Stimulated activated CD4-positive, alpha-beta T cell treated with anti-CD3 and anti-CD28 coated beads, Interleukin-15, amount 100 ng/mL, for 1 hour (primary cell): ENCODE measurements at places on chromosomes 4 and X.

- DNase-seq: no peak
These were observed 50.2 kb downstream of the ZNF827 start for GRCh38 chr4:145888393-145888792.

GRCh38 chr4:20297783-20298182, 46.1 kb downstream of the SLIT2 start:
- DNase-seq: no peak

DNA sequence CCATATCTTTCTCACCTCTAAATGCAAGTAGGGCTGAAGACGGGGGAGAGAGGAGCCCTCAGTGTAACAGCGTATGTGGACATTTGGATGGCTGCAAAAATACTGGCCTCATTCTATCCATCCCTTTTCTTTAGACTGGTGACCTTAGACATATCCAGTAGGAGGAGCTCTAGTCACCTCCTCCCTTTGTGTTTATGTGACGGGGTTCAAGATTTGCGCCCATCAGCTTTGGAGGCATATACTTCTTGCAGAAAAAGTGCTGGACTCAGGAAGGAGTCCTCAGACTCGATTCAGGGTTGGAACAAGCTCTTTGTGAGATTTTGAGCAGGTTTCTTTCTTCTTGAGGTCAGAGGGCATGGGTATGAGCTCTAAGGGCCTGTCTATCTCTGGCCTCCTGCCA, 86.2 kb downstream of the MAMLD1 start:
- no peak for DNase-seq

GRCh38 chrX:68249401-68249831, 183.9 kb downstream of the OPHN1 start:
- DNase-seq: no peak

DNA sequence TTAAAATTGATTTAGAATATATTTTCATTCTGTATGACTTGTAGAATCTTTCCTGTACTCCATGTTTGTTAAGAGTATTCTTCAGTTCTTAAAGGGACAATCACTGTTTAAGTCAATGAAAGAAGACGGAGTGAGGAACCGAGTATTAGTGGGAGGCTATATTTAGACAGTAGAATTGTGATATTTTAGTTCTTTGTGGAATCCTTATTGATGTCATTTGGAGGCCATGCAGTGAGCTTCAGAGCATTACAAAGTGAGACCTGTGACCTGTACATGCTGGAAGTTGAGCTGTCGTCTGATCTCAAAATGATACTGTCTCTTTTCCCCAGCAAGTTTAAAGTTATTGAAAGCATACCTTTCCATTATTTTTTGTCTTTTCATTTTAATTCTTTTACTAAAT, 394.7 kb downstream of the GALNTL6 start:
- DNase-seq: no peak

DNA sequence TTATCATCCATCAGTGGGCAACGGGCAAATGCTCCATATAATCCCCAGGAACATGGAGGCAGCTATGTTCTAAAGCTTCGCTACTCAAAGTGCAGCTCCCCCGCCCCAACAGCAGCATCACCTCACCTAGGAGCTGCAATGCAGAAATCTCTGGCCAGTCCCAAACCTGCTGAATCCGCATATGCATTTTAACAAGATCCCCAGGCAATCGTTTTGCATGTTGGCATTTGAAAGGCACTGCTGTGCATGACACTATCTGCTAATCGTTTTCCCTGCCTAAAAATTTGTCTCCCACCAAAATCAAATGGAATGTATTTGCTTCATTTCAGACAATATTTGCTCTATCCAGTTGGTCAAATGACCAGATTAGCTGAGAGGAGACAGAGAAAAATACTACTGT, 15.2 kb downstream of the ADGRG2 start:
- no peak for DNase-seq

DNA sequence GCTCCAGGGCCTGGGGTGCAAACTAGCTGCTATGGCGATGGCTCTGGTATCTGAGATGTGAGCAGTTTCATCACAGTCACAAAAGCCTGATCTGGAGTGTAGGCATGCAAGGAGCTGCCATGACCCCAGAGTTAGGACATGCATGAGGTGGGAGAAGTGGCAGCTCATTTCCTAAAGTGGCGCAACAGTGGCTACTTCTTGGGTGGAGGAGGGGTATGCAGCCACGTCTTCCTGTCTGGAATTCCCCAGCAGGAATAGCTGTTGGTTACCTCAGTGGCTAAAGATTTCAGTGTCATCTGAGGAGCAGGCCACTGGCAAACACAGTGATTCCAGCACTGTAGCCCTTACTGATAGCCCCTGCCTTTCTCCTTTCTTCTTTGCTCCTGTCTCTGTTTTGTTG, 1382.5 kb downstream of the C4orf33 start:
- no peak for DNase-seq

DNA sequence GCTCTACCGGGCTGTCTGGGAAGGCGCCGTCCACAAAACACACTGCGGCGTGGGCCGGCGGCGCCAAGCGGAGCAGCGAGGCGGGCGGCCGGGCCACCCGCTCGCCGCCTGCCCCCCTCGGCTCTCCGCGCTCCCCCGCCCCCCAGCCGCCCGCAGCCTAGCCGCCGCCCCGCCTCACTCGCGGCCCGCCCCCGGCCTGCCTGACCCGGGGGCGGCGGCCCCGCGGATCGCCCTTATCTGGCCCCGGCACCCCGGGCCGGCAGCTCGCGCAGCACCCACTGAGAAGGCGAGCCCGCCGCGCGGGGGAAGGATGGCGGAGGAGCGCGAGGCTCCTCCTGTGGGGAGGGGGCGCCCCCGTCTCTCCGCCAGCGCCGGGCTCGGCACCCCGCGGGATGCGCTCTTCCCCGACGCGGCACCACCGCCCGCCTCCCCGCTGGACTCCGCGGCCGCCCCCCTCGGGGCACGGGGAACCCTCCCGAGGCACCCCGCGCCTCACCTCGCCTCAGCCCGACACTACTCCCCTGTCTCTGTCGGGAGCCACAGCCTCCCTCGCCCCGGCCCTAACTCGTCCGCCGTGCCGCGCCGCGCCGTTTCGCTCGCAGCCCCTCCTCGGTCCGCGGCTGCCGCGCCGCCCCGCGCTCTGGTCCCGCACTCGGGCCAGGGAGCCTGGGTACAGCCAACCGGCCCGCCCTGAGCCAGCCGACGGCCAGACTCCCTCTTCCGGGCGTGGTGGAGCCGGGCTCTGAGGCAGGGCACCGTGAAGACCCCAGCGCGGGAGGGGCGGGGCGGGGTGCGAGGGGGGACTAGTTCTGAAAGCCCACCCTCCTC, 566 bp downstream of the ATP11C start:
- peak; percentile 5 for DNase-seq

- DNase-seq: no peak
These were observed 228.1 kb downstream of the FBXO8 start for GRCh38 chr4:174055344-174055743.

- DNase-seq: no peak
These were observed 109.4 kb downstream of the KLHL4 start for GRCh38 chrX:87626996-87627395.

DNA sequence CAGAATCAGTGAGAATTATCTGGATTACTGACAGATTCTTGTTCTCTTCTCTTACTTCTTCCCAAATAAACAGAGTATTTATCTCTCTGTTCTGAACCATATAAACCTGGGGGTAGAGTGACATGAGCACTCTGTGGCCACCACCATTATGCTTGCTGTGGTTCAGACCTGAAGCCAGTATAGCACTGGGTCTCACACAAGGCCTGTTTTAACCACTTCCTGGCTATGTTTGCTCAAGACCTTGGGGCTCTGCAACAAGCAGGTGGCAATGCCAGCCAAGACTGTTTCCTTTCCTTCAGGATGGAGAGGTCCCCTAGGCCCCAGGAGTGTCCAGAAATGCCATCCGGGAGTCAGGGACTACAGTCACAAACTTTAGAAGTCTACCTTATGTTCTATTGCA, 21.7 kb upstream of the HEPH start:
- DNase-seq: no peak

DNA sequence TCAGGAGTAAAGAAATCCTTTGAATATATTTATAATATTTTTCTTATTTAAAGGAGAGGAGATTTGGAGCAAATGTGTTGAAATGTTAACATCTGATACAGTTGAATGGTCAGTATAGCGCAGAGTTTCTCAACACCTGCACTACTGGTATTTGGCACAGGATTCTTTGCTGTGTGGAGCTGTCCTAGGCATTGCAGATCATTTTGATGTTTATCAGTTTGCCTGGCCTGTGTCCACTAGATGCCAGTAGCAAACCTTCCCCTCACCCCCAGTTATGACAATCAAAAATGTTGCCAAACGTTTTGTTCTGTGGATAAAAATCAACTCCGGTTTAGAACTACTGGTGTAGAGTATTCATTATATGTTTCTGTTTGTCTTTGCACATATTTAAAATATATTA, 765.3 kb upstream of the SLIT2 start:
- no peak for DNase-seq

- DNase-seq: no peak
These were observed 208.6 kb upstream of the TACR3 start for GRCh38 chr4:103928370-103928769.

GRCh38 chr4:82499738-82500434, 61.9 kb downstream of the TMEM150C start:
- no peak for DNase-seq

DNA sequence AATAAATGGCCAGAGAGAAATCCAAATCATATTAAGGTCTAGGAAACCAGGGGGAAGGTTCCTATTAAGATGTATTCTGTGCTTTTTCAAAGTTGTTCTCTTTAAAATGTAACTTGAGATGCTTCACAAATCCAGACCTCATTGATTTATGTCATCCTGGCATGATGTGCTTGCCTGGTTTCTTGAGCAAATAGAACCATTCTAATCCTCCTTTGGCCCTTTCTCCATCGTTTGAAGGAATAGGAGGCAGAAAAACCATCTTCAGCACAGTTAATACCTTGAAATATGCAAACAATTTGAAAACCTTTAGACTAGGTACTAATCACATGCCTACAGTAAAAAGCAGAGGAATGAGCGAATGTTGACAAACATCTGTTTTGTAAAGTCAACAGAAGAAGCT, 202.2 kb upstream of the CXorf66 start:
- DNase-seq: no peak

DNA sequence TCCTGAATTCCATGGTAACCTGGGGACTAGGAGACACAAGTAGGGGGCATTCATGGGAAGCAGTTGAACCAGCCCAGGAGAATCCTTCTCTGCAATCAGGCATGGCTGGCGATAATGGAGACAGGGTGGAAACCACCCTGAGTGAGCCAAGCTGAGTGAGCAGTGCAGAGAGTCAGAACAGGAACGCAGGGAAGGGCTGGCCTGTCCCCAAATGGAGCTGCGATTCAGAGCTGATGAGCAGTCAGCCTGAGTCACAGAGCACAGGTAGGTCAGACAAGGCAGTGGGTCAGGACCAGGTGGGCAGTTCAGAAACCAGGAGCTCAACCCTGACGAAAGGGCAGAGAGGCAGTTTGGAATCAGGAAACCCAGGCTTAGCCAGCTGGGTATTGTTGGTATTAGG, 129.0 kb downstream of the BTC start:
- DNase-seq: no peak

DNA sequence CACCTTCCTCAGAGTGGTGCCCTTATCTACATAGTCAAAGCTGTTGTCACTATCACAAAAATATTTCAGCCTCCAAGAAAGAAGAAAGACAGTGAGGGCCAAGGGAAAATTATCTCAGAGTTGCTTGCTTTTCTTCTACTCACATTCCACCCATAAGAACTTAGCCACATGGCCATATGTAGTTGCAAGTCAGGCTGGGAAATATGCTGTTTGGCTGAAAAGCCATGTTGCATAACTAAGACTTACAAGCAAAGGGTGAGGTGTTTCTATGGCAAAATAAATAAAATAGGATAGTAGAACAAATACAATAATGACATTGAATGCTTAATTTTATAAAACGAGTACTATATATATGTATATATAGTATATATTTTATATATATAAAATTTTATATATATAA, 365.9 kb upstream of the PABPC4L start:
- no peak for DNase-seq

DNA sequence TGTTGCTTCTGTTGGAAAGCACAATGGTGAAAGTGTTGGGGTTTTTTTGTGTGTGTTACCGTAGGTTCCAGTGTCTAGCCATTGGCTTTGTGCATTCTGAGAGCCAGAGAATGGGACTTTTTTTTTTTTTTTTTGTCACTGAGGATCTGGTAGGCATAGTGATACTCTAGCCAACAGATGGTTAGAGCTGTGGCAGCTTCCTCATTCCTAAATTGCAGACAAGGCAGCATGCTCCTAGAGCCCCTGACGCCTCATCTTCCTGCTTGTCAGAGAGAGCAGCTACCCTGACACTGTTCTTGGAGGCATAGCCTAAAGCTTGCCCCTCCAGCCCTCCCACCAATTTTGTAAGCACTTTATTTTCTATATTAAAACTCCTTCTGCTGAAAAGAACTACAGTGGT, 27.0 kb downstream of the ARHGEF9 start:
- DNase-seq: no peak

DNA sequence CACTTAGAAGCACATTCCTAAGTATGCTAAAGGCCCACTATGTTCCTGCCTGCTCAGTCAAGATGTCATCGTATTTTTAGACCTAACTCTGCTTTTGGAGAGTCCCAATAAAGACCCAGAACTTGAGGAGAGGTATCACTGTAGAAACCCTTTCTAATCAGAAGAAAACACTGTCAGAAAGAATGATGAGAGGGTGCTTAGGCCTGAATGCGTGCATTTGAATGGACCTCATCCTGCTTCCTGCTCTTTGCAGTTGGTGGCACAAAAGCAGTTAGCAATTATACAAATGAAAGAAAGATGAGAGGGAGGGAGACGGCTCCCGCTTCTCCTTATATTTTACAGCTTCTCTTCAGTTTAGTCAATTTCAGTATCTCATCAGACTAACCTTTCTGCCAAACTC, 987.2 kb downstream of the CCSER1 start:
- DNase-seq: no peak

DNA sequence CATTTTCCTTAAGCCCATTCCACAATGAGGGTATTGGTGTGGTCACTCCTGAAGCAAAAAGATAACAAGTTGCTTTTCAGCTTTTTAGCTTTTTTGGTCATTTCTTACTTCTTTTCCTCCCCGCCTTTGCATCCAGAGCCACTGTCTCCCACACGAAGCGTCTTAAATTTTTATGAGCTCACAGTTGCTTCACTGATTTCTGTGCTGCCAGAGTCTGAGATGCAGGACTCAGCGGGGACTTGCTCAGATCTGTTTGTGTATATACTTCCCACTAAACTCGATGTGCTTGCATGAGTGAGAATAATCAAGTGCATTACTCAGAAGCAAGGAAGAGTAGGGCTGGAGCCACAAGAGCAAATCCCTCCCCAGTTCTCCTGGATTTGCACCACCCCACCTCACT, 80.2 kb upstream of the FHL1 start:
- DNase-seq: no peak
